ENCODE measurements at places on chromosomes 7 and 10.

DNA sequence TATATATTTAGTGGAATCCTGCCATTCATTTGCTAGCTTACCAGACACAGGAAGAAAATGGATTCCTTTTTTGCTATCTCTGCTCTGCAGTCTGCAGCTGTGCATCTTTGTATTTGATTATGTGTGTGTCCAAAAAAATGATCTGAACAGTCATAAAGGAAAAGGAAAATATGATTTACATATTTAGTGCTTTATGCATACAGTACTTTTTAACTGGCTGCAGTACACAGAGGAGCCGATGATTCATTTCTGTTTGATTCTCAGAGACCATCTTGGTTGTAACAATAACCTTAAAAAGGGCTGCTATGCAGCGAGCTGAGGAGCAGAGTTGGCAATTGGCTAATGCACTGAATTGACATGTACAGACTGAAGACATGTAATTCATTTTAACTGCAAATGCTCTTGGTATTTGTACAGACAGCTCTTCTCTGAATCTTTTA lies 151.3 kb upstream of the FZD1 start:
- no peak for DNase-seq

GRCh38 chr7:43537765-43538403 lies 45.0 kb upstream of the STK17A start:
- DNase-seq: no peak

DNA sequence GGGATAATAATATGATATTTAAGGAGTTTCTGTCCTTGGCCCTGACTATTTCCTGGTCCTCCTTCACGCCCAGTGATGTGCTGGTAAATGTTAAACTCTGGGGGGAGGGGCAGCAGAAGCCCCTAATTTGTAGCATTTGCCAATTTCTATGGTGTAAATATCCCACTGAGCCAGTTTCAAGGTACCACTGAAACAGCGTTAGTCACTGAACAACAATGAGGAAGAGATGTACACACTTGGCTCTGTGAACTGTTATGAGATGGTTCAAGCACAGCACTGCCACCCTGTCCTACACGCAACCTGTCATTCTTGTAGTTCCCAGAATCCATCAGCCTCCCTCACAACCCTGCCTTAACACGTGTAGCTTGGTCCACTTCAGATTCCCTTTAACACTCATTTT lies 39.8 kb downstream of the MET start:
- no peak for DNase-seq

DNA sequence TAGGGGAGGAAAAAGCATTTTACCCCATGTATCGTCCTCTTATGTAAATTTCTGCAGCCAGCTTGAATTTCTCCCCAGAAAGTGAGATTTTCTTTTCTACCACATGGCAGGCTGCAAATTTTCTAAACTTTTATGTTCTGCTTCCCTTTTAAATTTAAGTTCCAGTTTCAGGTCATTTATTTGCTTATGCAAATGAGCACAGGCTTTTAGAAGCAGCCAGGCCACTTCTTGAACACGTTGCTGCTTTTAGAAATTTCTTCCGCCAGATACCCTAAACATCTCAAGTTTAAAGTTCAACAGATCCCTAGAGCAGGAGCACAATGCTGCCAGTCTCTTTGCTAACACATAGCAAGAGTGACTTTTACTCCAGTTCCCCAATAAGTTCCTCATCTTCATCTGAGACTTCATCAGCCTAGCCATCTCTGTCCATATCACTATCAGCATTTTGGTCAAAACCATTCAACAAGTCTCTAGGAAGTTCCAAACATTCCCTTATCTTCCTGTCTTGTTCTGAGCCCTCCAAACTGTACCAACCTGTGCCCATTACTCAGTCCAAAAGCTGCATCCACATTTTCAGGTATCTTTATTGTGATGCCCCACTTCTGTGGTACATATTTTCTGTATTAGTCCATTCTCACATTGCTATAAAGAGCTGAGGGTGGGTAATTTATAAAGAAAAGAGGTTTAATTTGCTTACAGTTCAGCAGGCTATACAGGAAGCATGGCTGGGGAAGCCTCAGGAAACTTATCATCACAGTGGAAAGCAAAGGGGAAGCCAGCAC lies 16.3 kb downstream of the EZH2 start:
- no peak for DNase-seq

GRCh38 chr7:105653441-105654005 lies 72.2 kb upstream of the EFCAB10 start:
- no peak for DNase-seq

DNA sequence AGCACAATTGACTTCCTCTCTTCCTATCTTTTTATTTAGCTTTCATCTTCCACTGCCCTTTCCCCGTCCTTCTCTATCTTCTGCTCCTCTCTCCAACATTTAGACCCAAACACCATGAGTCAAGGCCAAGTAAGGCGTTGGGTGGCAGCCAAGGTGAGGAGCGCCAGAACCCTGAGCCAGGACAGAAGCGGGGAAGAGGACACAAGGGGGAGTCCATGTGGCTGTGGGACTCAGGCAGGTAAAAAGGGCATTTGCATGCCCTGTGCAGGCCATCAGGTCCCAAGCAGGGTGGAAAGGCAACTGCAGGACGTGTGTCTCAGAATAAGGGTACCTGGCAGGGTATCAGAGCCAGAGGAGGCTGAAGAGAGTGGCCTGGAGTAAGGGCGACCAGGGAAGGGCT lies 192.4 kb upstream of the PFKP start:
- DNase-seq: no peak

- no peak for DNase-seq
Measured at GRCh38 chr10:122647383-122647968, 52.2 kb downstream of the C10orf120 start.

GRCh38 chr7:94974423-94974822 lies 67.0 kb downstream of the PPP1R9A start:
- DNase-seq: no peak

- no peak for DNase-seq
Measured at GRCh38 chr10:44462338-44462914, 77.5 kb upstream of the CXCL12 start.

- DNase-seq: no peak
Measured at GRCh38 chr10:98407744-98408241, 7.2 kb downstream of the PYROXD2 start.
